ENCODE measurements at places on chromosomes 5 and 9.
A peak's percentile ranks its signal among the peaks of the same experiment; 100 is the strongest.

DNA sequence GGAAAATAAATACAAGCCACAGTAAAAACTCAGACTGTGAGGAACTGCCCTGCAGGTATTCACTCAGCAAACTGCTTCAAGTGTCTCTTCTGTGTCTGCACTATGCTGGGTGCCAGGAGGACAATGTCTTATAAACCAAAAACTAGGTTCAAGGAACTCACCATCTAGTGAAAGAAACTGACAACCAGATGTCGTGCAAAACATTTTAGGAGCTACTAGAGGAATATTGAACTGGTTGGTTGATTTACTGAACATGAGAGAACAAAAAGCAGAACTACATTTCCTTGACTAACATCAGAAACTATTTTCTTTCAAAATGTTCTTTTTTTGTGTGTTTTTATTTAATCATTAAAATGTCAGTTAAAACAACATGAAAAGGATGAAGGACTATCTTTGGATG lies 35.2 kb downstream of the ZNF366 start:
- no peak for DNase-seq

DNA sequence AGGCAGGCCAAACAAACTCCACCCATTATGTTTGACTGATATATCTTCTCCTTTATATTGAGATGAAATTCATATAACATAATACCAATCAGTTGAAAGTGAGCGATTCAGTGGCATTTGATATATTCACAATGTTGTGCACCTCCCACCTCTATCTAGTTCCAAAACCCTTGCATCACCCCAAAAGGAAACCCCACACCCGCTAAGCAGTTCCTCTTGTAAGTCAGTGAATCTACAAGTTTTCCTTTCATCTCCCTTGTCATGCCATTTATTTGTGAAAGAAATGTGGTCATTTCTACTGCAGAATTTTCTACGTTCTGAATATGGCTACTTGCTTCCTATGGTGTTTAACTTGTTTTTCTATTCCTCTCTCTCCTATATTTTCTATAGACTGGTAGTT lies 99.4 kb upstream of the PTPN3 start:
- DNase-seq, result no peak

- no peak for DNase-seq
These were observed 62.6 kb downstream of the CFAP77 start for GRCh38 chr9:132472599-132472998.

DNA sequence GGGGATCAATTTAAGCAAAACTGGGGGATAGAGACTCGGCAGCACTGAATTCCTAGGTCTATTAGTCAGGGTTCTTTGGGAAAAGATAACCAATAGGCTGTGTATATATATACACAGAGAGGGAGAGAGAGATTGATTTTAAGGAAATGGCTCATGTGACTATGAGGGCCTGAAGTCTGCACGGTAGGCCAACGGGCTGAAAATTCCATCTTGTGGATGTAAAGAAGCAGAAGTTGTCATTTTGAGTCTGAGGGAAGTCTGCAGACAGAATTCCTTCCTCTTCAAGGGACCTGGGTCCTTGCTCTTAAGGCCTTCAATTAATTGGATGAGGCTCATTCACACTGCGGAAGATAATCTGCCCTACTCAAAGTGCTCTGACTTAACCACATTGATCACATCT lies 60.1 kb upstream of the ZNF622 start:
- no peak for DNase-seq

DNA sequence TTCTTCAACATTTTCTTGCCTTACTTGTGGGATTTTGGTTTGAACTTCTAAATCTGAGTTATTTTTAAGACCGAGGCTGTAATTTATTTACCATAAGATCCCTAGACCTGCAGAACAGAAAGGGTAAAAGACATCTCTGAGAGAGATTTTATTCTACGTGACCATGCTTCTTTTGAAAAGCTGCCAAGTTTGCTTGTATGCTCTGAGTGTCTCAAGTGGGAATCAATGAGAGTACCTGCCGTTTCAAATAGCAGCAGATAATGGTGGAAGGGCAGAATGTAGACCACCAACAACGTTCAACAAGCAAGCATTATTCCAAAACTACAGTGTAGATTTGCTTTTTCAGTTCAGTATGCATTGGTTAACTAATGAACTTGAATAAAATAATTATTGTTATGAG lies 108.6 kb upstream of the MINAR2 start:
- no peak for DNase-seq

GRCh38 chr9:99859243-99859980 lies 37.7 kb downstream of the NR4A3 start:
- no peak for DNase-seq

DNA sequence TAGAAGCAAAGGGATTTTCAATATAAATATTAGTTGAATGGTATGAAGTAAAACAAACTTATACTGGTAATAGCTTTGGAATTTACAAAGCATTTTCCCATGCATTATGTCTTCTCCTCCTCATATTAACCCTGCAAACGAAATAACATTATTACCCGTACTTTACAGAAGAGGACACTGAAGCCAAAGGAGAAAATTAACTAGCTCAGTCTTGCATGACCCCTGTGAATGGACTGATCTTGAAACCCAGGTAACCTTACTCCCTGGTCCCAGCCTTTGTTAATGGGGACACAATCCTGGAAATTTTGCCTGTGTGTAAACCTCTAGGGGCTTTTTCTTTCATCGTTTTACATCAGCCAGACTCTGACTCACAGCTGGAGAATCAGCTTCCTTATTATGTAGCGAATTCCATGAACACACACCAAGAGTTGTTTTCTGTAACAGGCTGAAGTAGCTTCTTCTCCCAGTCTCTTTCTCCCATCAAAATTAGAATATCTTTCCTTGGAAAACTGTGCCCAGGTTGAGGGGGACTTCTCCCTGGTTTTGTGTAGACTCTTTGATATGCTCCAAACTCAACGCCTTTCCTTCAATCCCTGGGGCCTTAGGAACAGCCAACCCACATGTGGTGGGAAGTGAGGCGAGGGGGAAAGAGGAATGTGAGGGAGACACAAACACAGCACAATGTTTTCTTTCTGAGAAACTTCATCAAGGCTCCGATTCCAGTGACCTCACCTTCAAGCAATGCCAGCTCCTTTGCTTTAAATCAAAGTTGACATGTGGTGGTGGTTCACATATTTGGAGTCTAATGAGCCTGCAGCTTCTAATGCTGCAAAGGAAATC lies 480.9 kb upstream of the PAPPA start:
- no peak for DNase-seq

DNA sequence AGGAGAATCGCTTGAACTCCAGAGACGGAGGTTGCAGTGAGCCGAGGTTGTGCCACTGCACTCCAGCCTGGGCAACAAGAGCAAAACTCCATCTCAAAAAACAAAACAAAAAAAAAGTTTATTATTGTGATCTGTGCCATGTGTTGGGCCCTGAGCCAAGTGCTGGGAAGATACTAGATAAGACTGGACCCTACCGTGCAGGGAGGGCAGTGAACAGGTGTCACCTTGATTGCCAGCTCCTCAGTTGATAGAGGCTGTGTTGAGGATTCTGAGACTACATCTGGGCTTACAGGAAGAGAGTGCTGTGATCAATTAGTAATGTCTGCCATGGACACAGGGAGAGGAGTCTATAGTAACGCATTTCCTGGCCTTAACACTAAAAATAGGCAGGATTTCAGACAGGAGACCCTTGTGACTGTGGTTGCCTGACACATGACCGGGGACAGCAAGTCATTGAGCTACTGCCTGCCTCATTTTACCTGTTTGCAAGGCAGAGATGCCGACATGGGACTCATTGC lies 201.5 kb downstream of the C9orf50 start:
- DNase-seq, result no peak

- DNase-seq, result peak; percentile 98
These were observed 146.5 kb upstream of the CDH6 start for GRCh38 chr5:31047007-31047406.

DNA sequence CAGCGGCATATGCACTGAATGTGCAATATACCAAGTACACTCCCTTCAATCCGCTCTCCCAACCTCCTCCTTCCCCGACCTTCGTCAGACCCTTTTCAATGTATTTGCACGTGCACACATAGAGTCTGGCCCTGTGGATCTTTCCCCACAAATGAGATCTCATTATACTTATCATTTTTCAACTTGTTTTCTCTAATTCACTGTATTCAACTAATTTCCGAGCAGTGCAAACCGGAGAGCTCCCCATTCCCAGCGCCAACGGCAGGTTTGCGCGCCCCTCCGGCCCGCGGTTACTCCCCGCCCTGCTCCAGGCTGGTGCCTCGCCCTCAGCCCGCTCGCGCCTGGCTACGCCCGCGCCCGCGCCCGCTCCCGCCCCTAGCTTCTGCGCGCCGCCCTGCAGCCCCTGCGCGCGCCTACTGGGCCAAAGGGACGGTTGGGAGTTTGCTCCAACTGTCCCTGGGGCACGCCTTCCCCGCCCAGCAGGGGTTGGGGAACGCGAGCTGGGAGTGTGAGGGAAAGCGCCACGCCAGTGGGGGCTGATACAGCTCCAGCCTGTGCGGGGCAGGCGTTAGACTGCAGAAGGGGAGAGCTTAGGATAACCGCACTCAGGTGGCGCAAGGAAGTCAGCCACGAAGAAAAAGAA lies 3.3 kb upstream of the CDC20B start:
- peak; percentile 48 for DNase-seq

DNA sequence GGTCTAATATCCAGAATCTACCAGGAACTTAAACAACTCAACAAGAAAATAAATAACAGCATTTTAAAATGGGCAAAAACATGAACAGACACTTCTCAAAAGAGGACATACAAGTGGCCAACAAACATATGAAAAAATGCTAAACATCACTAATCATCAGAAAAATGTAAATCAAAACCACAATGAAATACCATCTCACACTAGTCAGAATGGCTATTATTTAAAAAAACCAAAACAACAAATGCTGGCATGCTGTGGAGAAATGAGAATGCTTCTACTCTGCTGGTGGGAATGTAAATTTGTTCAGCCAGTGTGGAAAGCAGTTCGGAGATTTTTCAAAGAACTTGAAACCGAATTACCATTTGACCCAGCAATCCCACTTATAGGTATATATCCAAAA lies 63.1 kb downstream of the ADAMTS6 start:
- DNase-seq, result no peak

DNA sequence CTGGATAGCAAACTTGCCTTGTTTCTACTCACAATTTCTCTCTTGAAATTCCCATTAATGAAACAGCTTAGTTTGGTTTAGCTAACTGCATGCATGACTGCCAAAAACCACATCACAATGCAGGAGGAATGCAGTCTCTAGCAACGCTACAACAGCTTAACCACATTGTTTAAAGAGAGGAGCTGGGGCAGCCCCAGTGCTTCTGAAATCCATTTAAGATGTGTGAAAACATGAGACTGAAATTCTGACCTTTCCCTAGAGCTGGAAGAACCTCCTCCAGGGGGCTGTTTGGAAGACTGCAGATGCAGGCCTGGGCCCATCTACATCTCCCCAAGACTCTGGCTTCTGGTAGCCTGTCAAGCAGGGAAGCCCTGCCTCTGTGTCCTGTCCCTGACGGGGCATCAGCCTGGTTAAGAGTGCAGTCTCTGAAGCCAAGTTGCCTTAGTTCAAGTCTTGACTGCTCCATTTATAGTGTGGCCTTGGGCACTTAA lies 157.1 kb downstream of the ZNF462 start:
- no peak for DNase-seq

DNA sequence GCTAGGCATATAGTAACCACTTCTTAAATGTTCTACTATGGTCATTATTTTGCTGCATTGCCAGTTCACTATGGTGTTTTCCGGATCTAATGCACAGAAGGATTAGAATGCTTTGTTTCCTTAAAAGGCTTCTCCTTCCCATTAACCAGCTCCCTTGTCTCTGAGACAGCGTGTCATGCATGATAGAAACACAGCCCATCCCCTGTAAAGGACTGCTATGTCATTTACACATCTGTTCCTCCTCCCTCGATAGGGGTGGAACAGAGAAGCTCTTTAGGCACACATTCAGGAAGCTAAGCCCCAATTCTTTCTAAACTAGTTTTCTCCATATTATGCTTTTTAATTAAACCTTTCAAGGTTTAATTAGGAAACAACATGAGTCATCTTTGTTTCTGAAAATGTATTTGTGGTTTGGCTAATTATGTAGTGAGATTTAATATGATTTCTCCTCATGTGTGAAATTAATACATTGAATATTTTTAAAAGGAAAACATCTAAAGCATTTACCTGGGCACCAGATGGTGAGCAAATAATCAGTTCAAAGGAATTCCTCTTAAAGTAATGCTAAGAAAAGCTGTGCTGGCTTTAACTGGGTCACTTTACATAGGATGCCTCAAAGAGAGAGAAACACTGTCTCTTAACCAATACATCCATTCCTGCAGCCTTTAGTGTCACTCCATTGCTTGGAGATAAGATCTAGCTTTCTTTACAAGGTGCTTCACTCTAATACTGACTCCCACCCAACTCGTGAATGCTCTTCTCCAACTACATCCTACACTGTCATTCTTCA lies 133.3 kb upstream of the PPP1R2B start:
- DNase-seq, result no peak

GRCh38 chr9:106816524-106816923 lies 46.4 kb upstream of the ZNF462 start:
- DNase-seq, result no peak

DNA sequence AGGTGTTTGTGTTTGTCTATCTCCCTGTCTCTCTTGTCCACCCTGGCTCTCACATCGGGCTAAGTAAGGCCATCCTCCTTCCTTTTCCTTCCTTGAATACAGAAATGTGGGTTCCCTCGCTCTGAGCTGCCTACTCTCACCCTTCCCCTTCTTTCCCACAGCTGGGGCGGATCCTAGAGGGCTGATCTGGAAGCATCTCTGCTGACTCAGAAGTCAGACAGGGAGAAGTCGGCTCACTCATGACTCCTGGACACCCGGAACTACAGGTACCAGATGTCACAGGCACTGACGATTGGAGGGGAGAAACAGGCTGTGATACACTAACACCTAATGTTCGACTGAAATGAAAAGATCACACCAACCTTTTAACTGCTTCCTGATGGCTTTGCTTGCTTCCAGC lies 41.3 kb downstream of the PTPN3 start:
- no peak for DNase-seq

DNA sequence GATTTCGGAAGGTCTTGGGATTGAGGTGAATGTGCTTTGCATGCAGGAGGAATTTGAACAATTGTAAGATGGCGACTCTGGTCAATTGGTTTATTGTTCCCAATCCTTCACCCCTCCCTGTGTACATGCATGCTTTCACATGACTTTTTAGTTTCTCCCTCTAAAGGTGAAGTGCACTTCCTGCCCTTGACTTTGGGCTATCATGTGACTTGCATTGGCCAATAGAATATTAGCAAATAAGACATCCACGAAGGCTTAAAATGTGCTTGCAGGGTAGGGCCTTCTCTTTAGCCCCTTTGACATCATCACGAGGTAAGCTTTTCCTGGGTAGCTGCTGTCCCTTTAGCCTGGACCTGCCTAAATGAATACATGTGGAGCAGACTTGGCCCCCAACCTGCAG lies 8.1 kb upstream of the ZBTB43 start:
- peak; percentile 5 for DNase-seq

GRCh38 chr5:94872526-94872925 lies 254.1 kb downstream of the SLF1 start:
- DNase-seq, result no peak
